IMR-90 (cell line): ENCODE measurements at places on chromosomes 3 and 15. TPM values are rescaled to one million over a fixed set of nuclear protein-coding genes. Genes with fewer than 3 reads are reported as not detected.
A peak's percentile ranks its signal among the peaks of the same experiment; 100 is the strongest.

DNA sequence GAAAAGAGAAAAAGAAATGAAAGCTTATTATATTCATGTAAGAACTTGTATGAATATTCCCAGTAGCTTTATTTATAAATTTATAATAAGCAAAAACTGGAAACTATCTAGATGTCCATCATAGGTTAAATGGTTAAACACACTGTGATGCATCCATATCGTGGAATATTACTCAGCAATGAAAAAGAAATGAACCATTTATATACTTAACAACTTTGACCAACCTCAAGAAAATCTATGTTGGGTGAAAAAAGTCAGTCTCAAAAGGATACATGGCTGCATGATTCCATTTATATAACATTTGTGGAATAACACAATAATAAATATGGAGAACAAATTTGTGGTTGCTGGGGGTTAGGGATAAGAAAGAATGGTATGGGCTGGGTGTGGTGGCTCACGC lies 713.0 kb upstream of the SGO1 start:
- DNase-seq: no peak

DNA sequence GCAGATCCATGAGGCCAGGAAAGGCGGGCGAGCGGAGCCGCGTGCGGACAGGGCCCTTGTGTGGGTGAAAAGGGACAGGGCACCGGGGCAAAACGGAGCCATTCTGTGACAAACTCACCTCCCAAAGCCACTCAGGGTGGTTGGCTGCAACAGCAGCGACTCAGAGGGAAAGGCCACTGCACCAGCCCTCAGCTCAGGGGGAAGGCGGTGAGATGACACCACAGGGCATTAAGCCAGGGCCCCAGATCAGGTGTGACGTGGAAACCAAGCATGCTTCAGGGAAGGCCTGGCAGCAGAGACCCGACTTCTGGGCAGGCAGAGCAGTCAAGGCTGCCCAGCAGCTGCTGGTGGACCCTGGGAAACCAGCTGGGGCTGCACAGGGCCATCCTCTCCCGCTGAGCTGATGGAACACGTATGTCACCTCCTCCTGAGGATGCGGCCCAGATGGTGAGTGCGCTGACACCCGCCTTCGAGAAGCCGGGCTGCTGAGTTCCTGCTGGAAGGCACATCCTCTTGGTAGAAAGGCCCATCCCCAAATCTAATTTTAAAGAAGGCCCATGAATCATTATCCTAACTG lies 82.3 kb downstream of the CHSY1 start:
- DNase-seq: peak; percentile 69

KBTBD12 gene
- not detected in 2 replicates for total RNA-seq

SCAMP5 gene
- total RNA-seq: 0.36 and 0.56 TPM in 2 replicates
